ENCODE measurements at places on chromosomes 7 and 10. TPM values are rescaled to one million over a fixed set of nuclear protein-coding genes. Genes with fewer than 3 reads are reported as not detected.

DNA sequence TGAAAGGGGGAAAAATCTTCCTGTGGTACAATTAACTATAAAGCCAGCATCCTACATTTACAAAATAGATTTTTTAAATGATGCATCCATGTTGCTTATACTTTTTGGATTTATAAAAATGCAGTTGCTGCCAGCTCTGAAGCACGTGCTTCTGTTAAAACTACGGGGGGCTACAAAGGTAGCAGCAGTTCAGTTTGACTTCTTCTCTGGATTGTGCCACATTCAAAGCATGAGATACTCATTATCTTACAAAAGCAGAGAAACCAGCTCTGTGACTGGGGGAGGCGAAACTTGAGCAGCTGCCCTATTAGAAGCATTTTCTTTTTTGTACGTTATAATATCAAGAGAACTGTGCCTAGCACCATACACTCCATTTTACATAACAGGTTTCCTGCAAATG, 31.1 kb downstream of the NEUROD6 start:
- no peak overlapping the region for H3K27ac ChIP-seq
- H3K4me1 ChIP-seq, result no peaks in the 10 kb centered on the region
- H3K36me3 ChIP-seq, result no peaks in the 10 kb centered on the region

DNA sequence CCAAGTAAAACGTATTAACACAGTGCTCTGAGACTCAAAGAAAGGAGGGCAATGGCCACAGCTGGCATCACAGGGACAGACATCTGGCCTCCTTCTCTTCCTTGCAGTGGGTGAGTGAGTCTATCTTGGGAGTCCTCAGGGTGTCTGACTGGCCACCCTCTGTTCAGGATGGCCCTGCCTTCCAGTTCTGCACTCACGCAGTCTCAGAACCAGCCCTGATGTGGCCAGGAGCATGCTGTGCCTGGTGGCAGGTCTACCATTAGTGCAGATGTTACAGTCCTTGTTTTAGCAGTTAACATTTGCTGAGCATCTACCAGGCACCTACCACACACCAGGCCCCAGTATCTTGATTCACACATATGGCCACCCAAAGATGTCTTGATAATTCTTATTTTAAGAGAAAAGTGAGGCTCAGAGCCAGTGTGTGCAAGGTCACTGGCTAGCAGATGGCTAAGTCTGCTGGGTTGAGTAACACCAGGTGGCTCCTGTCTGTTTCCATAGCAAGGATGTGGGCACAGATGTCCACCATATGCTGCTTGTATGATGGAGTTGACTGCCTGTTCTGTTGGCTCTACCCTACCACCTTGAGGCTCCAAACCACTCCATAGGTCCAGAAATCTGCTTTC, 23.2 kb upstream of the ARHGAP22 start:
- H3K4me3 ChIP-seq, result no peak overlapping the region
- H3K27me3 ChIP-seq, result peaks cover 6% of the 10 kb centered on the region
- H3K4me1 ChIP-seq, result no peaks in the 10 kb centered on the region
- H3K27ac ChIP-seq, result no peak overlapping the region
- ATAC-seq, result no peak
- no peaks in the 10 kb centered on the region for H3K36me3 ChIP-seq

DNA sequence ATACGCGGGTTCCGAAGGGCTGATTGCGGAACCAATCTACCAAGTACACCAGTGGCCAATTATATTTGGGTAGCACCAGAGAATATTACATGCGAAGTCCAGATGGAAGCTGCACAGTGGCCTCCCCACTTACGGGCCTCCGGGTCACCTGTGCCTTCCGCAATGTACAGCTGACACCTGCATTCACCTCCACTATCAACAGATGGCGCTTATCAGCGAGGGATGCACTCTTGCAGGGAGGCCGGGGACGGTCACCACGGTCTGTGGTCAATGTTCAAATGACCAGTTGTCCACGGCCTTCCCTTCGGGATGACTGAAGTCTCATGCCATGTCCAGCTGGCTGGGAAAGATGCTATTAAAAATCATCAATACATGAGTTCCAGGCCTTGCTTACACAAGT, 47.6 kb downstream of the SLIT1 start:
- no peak overlapping the region for H3K4me3 ChIP-seq
- no peaks in the 10 kb centered on the region for H3K36me3 ChIP-seq
- H3K4me1 ChIP-seq, result no peaks in the 10 kb centered on the region
- H3K27me3 ChIP-seq, result peaks cover 23% of the 10 kb centered on the region
- no peak overlapping the region for H3K27ac ChIP-seq

The ASAH2B gene
- 2.5 TPM for total RNA-seq

Measured in activated T-helper 17 cell treated with anti-CD3 and anti-CD28 coated beads, Interleukin-2, amount 50 U/mL, for 72 hours (primary cell).